ENCODE measurements at places on chromosomes 11 and 22. TPM values are rescaled to one million over a fixed set of nuclear protein-coding genes. Genes with fewer than 3 reads are reported as not detected.

- DNase-seq = no peak
Measured at GRCh38 chr11:128297805-128298204, 289.6 kb downstream of the ETS1 start.

DNA sequence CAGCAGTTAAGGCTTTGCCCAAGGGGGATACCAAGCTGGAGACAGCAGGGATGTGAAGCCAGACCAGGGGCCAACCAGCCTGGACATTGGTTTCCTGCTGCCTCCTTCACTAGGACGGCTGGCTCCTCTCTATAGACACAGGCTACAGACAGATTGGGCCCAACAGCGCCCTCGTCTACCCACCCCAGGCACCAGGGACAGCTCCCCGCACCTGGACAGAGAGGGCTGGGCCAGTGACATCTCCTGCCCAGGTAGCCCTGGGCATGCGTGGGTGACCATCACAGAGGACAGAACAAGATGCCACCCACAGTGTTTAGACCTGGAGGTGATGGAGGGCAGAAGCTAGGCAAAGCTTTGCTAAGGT lies 1.2 kb downstream of the DKK3 start:
- DNase-seq = no peak

DNA sequence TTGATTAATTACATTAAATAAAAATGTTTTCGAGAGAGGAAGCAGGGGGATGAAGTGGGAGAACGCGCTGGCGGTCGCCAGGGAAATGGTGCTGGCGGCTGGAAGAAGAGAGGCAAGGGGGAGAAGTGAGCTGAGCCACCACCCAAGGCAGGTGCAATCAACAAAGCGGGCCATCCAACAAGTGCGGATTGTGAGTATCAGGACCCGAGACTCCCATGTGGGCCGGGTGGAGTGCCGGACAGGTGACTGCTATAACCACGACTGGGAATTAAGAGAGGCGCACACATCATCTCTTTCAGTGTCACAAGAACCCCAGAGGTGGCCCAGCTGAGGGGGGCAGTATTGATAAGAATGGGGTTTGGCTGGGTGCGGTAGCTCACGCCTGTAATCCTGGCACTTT lies 41.2 kb upstream of the ATXN10 start:
- no peak for DNase-seq

Gene KRTAP5-7
- total RNA-seq = 0.17 TPM

DNA sequence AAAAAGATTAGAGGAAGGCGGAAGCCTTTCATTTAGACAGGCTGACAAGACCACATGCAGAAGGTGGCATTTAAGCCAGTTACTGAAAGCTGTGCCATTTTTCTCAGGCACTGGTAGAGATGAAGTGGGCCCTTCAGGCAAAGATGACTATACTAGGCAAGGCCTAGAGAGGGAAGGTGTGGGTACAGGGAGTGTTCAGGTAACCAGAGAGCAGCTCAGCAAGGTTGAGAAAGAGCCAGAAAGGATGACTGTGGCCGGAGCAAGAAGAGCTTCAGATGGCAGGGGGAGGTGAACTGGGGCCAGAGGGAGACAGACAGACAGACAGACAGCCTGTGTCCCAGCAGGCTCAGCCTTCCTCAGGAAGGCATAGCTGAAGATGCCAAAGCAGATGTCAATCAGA lies 88.1 kb upstream of the NARS2 start:
- no peak for DNase-seq

DNA sequence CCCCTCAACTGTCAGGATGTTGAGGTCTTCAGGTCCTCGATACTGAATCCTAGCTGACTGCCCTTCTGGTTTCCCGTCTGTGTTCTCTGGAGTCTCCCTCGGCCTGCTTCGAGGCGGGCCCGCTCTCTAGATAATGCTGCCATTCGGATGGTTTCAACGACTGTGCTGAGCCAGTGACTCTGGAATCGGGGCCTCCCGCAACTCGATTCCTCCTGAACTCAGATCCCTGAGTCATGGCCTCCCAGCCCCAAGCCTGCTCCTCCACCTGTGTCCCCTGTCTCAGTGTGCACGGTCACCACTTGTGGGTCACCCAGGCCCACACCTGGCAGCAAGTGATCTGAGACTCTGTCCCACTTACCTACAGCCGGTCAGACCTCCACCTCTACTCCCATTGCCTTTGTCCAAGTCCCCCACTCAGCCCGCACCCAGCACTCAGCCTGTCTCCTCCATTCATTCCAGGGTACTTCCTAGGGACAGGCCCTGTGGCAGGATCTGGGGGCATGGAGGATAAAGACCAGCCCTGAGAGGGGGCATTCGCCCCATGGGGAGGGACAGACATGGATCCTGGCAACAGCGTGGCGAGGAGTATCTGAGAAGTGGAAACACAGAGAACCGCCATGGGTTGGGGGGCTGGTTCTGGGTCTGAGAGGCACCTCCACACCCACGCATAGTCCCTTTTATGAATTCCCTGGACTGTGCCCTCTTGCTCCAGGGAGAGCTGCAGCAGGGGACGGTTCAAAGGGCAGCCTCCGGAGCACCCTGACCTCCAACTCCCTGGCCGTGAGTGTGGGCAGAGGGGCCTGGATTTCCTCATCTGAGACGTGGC lies 14.3 kb downstream of the MPST start:
- DNase-seq = no peak

Gene NPTXR
- total RNA-seq = 28.4 TPM

Gene PICK1
- 37.0 TPM for total RNA-seq

Gene NCAM1
- 205 TPM for total RNA-seq

DNA sequence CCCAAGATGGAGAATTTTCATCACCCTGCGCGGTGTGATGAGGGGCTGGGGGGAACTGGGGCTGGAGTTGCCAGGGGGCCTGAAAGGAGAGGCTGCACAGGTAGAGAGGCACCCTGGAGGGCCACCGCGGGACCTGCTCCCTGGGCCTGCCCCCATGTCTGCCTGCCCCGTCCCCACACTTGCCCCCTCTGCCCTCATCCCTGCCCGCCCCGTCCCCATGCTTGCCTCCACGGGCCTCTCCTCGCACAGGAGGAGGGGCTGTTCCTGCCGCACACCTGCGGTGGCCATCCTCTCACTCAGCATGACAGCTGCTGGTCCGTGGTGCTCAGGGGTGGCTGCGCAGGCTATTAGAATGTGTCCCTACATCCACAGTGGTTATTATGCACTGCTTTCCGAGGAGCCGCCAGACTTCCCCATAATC lies 43.5 kb downstream of the LINC01488 start:
- no peak for DNase-seq

GRCh38 chr11:47606731-47607130 lies 12.5 kb upstream of the C1QTNF4 start:
- no peak for DNase-seq

DNA sequence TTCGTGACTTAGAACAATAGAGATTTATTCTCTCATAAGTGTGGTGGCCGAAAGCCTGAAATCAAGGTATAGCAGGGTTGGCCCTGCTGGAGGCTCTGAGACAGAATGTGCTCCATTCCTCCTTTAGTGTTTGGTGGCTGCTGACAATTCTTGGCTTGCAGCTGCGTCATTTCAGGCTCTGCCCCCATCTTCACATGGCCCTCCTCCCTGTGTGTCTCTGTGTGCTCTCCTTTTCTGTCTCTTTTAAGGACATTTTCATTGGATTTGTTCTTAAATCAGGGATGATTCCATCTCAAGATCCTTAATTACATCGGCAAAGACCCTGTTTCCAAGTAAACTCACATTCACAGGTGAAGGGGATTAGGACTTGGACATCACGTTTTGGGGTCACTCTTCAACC lies 10.2 kb upstream of the APOL6 start:
- DNase-seq = no peak

Gene JHY
- 10.6 TPM for total RNA-seq

Gene CATSPER1
- total RNA-seq = not detected

Gene SLC37A4
- 16.8 TPM for total RNA-seq

Gene CRYAB
- 90.4 TPM for total RNA-seq

DNA sequence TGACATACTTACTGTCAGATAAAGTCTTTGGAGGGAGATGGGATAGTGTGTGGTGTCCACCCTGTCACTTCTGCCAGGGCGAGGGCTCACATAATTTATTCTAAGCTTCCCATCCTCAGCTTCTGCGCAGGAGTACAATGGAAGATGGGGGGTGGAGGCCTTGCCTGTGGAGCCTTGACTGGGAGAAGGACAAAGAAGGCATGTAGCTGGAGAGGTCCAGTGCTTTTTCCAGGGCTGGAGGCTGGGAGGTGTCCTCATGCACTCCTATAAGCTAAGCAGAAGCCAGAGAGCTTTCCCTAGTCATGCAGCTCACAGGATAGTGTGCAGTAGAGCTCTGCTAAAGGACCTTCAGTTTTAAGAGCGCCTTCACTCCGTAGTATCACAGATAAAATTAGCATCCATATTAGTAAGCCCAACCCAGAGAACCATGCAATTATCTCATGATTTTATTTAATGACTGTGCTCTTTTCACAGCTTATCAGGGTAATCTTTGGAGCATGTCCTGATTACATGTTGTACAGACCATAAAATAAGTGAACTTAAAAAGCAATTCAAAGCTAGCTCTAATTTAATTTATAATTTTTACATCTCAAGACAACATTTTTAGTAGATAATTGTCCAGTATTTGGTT lies 148.3 kb downstream of the TEAD1 start:
- no peak for DNase-seq

GRCh38 chr22:49015993-49016908 lies 811.4 kb downstream of the BRD1 start:
- no peak for DNase-seq

GRCh38 chr11:1638344-1638743 lies 8.8 kb downstream of the KRTAP5-5 start:
- DNase-seq = no peak

Gene IGHMBP2
- 11.4 TPM for total RNA-seq

- no peak for DNase-seq
Measured at GRCh38 chr22:36763576-36763975, 12.3 kb downstream of the IFT27 start.

DNA sequence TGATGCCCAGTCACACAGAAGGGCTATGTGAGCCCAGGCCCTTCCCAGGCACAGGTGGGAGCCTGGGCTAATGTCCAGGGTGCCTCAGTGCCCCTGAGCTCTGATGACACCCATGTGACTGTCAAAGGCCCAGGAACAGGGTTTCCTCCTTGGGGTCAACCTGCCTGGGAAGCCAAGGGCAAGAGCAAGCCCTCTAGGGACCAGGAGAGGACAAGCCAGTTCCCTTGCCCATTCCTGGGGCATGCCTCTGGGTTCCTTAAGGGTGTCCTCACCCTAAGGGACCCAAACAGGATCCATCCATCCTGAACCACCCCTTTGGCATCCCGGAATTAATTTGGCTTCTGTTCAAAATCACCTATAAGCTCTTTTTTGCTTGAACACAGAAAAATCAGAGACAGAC lies 39.0 kb downstream of the PISD start:
- DNase-seq = no peak

Gene RASSF10
- total RNA-seq = 7.9 TPM

GRCh38 chr11:88183233-88183632 lies 8.0 kb upstream of the RAB38 start:
- no peak for DNase-seq

GRCh38 chr22:46572911-46573780 lies 35.7 kb upstream of the CELSR1 start:
- DNase-seq = no peak

DNA sequence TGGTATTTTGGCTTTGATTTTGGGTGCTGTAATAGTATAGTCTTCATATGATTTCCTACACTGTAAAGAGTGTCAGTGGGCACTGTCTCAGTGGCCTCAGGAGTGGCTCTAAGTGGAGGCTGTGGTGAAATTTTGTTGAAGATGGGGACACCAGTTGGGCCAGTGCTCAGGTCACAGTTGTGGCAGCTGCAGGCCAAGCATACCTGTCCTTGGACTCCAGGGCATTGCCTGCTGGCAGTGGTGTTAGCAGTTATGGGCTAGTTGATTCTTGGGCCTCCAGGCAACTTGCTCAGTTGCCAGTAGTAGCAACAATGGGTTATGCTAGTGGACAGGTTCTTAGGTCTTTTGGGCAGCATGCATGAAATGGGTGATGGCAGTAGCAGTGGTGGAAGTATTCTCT lies 39.2 kb upstream of the SLC22A25 start:
- DNase-seq = no peak

- DNase-seq = no peak
Measured at GRCh38 chr11:77402218-77402556, 71.7 kb downstream of the PAK1 start.

GRCh38 chr22:46461566-46462180 lies 75.7 kb downstream of the CELSR1 start:
- no peak for DNase-seq

Gene LRRC56
- total RNA-seq = 2.9 TPM

Gene GAL3ST1
- total RNA-seq = 12.2 TPM

Gene SPDYC
- total RNA-seq = not detected

Gene LGALS1
- total RNA-seq = 1,031 TPM

Gene EHF
- total RNA-seq = 7.5 TPM

- peak; percentile 71 for DNase-seq
Measured at GRCh38 chr11:33924341-33924740, 32.5 kb upstream of the LMO2 start.

Gene DDI1
- total RNA-seq = not detected
